H9 (cell line): ENCODE measurements at places on chromosomes 2 and 18. TPM values are rescaled to one million over a fixed set of nuclear protein-coding genes. Genes with fewer than 3 reads are reported as not detected.

DNA sequence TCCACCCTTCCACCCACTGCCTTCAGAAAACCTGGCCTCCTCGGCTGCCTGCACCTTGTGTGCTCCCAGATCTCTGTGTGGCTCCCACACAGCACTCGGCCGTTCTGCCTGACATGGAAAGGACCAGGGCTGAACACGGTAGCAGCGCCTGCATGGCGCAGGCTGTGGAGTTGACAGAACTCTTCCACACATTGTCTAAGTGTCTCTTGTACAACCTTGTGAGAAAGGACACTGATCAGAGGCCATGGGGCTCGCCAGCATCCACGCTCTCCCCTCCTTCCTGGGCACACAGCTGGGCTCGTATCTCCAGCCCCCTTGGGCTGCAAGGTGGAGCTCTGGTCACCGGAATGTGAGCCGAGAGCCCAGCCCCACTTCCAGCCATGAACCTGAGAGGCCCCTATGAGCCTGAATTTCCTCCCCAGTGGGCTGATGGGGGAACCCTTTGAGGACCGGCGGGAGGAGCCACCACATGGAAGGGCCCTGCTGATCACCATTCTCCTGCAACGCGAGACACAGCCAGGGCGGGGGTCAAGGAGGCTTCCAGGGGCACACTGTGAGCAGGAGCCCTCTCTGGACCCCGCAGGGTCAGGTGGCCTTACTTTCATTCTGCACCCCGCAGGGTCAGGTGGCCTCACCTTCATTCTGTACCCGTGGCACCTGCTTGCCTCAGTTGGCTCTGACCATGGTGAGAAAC, 314.2 kb upstream of the MYT1L start:
- no peak for DNase-seq

DNA sequence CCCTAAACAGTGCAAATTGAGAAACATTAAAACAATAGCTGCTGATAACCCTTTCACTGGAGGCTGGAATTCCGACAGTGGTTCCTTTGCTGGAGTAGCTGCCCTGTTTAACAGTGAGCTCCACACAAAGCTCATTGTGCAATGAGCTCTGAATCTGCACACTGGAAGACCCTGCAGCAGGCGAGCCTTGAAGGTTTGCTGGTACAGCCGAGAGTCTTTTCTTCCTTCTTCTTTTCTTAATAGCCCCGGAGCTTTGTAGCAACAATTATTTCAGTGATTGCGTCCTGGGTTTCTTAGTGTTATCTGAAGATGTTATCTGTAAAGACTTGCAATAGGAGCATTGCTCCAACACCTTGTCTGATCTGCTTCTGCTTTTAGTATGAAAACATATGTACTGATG, 50.8 kb upstream of the CXCR4 start:
- DNase-seq: no peak

DNA sequence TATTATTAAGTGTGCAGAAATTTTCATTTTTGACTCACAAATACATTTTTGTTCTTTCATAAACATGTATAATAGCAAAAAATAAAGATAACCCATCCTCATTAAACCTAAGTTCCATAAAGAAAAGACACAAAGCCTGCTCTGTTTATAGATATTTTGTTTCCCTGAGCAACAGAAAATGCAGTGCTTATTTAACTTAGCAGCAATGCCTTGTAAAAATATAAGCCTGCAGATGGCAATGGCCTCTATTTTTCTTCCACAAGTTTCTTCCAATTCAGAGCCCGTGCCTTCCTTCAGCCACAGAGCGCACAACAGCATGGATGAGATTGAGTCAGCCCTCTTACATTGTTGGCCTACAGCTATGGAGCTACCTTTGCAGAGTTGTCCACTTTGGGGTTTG, 43.6 kb downstream of the PKP4 start:
- DNase-seq: no peak

DNA sequence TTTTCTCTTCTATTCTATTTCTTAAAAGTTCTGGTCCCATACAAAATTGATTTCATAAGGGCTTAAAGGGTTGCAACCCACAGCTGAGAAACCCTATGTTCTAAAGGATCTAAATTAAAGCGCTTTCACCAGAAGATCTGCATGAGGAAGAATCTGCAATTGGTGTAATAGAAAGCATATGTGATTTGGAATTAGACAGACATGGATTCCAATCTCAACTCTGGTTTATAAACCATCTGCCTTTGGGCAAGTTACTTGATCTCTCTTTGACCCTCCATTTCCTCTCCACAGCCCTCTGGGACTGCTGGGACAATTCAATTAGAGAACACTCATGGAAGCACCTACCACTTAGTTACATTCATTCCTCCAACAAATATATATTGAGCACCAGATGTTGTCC, 178.7 kb downstream of the ANTXR1 start:
- no peak for DNase-seq

DNA sequence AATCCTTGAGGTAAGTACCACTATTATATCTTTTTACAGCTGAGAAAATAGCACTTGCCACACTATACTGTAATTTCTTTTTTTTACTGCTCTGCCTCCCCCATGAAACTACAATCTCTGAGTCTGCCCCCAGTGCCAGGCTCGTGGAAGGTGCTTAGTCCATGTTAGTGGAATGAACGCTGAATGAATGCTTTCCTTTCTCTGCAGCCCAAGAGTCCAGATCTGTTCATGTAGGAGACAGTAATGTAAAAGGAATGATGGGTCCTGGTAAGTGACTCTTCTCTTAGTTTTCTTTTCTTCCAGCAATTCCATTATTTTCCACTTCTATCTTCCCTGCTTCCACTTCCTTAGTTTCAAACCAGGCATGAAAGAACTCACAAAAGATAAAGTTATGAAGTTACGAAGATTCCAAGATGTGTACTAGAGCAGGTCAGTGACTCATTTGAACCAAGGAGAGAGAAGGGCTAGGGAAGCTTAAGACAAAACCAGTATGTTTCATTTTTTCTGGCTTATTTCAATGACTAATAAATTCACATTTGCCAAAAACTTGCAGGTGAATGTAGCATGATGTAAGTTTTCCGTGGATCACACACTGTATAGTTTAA, 46.0 kb downstream of the ARHGEF33 start:
- no peak for DNase-seq

DNA sequence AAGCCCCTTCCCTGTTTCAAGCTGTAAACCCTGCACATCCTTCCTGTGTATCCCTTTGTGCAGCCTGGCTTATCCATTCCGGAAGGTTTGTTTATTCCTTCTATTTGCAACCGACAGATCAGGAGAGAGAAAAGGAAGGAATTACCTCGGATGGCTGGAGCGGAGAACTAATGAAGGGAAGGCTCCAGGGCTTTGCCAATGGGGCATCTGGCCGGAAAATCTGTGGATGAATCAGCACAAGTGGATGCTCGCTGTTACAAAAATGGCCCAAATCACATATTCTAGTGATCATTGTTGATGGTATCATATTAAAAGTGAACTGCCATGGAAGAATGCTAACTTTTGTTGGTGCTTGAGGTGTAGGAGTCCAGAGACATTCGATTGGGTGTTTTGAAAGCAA, 97.1 kb downstream of the AQP4 start:
- no peak for DNase-seq

GRCh38 chr2:30695749-30696148, 111.5 kb downstream of the CAPN13 start:
- no peak for DNase-seq

- DNase-seq: no peak
These were observed 25.9 kb upstream of the RAPGEF4 start for GRCh38 chr2:172709566-172710291.

DNA sequence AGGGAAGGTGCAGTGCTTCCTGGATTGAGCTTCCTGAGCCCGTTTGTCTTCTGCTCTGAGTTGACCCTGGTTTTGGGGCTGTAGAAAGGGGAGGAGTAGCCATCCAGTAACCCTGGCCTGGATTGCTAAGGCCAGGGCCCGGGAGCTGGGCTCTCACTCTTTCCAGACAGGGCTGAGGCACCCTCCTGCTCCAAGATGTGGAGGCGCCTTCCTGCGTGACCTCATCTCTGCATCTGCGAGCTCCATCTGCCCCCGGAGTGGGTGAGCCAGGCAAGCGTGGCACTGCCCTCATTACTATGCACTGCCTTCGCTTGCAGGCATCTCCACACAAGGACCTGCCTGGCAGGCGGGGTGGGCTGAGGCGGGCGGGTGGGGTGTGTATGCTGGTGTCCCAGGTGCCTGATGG, 58.0 kb downstream of the RAB31 start:
- DNase-seq: no peak

STARD6 gene
- not detected in 2 replicates for total RNA-seq

CCDC68 gene
- not detected in 2 replicates for total RNA-seq

SPR gene
- total RNA-seq: 7.3 and 7.6 TPM in 2 replicates
